ENCODE measurements at places on chromosomes 3 and 15. TPM values are rescaled to one million over a fixed set of nuclear protein-coding genes. Genes with fewer than 3 reads are reported as not detected.

- no peak for DNase-seq
Measured at GRCh38 chr3:144084929-144085328, 113.3 kb downstream of the DIPK2A start.

DPPA2 gene
- 0.42 TPM for total RNA-seq

THRB gene
- 0.56 TPM for total RNA-seq

NFKBIZ gene
- 8.9 TPM for total RNA-seq

HTR3E gene
- total RNA-seq = not detected
